Activated CD4-positive, alpha-beta memory T cell treated with anti-CD3 and anti-CD28 coated beads for 36 hours (primary cell): ENCODE measurements at places on chromosomes 2 and 18.

DNA sequence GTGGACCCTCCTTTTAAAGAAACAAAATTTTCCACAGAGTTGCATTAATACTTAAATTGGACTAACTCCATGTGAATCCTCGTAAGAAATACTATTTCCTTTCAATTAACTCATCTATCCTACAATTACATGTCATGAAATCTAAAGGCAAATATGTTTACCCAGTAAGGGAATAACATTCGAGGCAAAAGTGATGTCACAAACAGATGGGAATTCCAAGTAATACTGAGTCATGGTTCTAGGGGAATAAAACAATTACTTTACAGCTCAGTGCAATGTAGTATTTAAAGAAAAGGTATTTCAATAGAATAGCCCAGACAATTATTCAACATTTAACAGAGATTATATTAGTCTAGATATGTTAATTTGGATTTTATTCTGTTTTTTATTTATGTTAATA, 205.8 kb downstream of the ZNF385B start:
- no peak for DNase-seq

DNA sequence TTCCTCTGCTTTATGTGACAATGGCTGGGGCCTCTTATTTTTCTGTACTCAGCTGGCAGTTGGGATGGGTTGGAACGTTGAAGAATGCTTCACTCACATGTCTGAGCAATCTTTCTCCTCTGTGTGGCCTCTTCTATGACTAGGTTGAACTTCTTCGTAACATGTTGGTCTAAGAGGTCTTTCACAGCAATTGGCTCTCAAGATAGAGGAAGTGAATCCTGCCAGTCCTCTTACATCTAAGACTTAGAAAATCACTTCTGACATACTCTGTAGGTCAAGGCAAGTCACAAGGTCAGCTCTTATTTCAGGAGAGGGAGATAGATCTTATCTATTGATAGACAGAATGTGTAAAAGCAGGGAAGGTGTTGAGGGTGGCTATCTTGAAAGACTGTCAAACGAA, 174.1 kb downstream of the NYAP2 start:
- no peak for DNase-seq

GRCh38 chr2:54626131-54626530, 97.3 kb upstream of the EML6 start:
- no peak for DNase-seq

DNA sequence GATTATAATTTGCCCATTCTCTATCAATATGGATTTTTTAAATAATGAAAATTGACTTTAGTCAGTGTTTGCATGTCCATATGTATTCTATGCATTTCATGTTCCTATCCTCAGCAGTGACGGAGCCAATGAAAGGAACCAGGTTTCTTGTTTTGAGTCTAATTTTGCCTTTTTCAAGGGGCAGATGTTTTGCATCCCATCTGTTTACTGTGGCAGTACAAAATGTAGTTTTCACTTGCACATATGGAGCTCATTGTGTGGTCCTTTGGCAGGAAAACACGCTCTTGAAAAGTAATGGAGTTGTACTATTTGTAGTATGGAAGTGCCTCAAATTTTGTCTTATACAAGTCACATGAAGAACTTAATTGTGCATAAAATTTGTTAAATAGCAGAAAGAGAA, 127.8 kb downstream of the AGPS start:
- DNase-seq = no peak

- no peak for DNase-seq
Measured at GRCh38 chr2:28045676-28046351, 155.3 kb downstream of the BABAM2 start.

DNA sequence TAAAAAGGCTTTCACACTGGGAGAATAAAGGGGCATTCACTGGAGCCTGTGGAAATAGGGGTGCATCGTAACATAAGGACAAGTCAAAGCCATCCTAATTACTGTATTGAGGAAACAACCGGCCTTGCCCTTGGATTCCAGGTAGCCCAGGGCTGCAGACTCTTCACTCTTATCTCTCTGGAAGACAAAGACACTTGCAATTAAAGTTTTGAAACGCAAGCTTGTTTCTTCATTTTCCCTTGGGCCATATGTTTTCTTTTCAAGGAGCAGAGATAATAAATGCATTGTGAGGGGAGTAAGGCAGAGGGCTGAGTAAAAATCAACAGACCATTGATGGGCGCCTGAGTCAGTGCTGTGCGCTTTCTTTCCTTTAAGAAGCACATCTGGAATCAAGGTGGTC, 11.5 kb downstream of the TNFRSF11A start:
- no peak for DNase-seq

DNA sequence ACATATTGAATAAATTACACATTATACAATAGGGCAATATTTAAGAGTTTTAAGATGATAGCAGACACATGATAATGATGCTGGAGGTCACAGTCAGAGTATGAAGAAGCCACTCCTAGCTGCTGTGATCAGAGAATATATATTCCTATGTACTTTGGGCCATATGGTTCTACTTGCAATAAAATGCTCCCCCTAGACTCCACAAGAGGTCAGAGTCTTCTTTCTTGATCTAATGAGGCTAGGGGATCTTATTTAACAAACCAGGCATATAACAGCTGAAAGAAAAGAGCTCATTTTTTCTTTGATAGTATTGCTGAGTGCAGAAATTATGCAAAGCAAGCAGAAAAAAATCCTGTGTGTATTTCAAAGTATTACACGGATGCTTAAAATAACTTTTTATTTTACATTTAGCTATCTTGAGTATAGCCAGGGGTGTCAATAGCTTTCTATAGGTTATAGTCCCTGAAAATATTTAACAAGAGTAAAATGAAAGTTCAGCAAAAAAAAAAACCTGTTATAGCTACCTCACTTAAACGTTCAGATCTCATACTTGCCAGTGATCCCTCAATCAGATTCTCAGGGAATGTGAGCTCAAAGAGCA, 748.7 kb upstream of the CHAC2 start:
- no peak for DNase-seq

DNA sequence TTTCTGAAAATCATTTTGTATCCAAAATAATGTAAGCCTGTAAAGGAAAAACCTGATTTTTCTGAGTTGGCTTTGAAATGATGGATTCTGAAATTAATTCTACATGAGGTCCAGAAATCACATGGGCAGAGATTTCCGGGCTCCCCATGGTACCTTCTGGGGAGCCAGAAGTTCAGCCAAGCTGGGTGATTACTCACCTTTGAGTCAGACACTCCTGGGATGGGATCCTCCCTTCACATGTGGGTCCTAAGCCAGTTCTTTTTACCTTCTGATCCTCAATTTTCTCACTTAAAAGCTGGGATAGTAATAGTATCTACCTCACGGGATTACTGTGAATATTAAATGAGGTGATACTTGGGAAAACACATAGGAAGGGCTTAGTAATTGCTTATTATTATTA, 179.8 kb upstream of the EPAS1 start:
- no peak for DNase-seq

GRCh38 chr18:72427721-72428120, 116.4 kb downstream of the CBLN2 start:
- DNase-seq = no peak

DNA sequence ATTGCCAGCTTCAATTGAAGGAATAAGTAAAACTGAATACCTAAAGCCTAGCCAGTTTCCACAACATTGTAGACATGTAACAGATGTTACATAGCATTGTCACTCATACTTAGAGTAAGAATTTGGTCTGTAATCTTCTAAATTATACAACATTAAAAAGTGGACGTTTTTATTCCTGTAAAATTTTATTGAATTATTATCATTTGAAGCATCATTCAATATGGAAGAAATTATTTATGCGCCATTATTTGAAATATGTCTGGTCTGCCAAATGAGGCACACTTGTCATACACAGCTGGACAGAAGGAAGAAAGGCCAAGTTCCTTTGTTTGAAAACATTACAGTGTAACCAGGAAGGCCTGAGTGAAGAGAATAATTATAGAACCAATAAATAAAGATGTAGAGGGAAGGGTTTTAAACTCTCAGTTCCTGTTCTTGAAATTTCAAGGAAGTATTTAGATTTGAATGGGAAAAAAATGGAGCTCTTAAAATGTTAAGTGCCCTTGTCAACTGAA, 575.5 kb downstream of the LRRTM4 start:
- DNase-seq = no peak

DNA sequence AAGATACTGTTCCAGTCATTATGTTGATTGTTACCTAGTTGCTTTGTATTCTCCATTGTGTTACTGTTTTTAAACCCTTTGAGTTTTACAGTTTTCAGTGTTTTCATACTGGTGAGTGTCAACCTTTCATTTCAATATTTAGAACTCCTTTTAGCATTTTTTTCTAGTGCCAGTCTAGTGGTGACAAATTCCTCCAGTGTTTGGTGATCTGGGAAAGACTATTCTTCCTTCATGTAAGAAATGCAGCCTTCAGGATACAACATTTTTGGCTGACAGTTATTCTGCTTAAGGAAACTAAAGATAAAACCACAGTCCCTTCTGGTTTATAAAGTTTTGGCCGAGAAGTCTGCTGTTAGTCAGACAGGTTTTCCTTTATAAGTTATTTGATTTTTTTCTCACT, 143.8 kb downstream of the ETAA1 start:
- DNase-seq = no peak

GRCh38 chr18:3709205-3709604, 259.2 kb downstream of the TGIF1 start:
- no peak for DNase-seq

- DNase-seq = no peak
Measured at GRCh38 chr18:23560186-23560585, 26.1 kb downstream of the NPC1 start.

DNA sequence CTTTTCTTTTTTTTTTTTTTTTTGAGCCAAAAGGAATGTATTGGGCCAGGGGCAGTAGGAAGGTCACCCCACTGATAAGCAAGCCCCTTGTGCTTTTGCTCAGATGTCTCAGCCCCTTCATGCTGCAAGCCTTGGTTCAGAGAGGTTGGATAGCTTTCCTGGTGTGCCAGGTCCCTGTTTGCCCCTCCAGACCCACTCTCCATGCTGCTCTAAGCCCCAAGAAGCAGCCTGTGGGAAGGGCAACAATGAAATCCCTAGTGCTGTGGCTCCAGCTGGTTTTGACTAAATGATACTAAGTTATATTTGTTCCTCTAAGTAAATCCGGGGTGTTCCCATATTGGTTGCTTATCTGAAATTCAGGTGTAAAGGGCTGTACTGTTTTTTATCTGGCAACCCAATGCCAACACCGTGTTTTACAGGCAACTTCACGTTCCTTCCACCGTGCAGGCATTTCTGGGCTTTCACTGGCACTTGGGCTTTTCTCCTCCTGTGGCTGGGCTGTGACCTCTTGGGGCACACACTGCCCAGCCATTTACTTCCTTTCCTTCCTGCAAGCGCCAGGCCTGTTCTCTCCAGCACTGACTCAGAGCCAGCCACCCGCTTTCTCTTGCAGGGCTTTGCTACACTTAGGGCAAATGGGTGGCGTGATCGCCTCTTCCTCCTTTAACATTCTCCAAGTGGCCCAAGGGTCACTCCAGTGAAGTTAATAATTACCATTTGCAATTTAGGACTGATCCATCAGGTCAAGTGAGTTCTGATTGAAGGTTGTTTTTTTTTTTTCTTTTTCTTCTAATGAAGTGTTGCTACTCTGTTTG, 21.6 kb downstream of the MERTK start:
- DNase-seq = no peak

DNA sequence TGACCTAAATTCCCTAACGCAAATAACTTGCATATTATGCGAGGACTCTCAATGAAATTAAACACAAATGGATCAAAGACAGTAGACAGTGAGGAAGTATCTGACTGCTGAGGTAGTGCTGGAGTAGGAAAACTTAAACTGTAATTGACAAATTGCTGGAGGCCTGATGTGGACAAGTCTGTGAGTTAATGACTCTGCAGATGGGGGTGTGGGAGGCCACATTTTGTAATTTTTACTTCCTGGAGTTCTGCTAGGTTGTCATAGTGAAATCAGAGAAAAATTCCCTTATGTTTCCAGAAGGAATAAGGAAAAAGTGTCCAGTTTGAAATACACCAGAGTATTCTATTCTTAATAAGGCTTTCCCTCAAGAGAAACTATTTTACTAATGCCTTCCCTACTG, 333.0 kb upstream of the CNTNAP5 start:
- DNase-seq = no peak

- no peak for DNase-seq
Measured at GRCh38 chr2:226304308-226304707, 495.3 kb downstream of the IRS1 start.

DNA sequence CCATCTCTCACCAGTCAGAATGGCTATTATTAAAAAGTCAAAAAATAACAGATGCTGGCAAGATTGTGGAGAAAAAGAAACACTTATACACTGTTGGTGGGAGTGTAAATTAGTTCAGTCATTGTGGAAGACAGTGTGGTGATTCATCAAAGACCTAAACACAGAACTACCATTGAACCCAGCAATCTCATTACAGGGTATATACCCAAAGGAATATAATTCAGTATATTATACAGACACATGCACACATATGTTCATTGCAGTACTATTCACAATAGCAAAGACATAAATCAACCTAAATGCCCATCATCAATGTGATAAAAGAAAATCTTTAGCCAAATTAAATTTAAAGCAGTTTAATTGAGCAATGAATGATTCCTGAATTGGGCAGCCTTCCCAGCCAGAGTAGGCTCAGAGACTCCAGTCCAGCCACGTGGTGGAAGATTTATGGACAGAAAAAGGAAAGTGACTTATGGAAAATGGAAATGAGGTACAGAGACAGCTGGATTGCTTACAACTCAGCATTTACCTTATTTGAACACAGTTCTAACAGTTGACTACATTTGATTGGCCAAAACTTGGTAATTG, 377.1 kb upstream of the SLC39A10 start:
- DNase-seq = no peak
